Effector memory CD4-positive, alpha-beta T cell (primary cell): ENCODE measurements at places on chromosomes 3 and 15.

DNA sequence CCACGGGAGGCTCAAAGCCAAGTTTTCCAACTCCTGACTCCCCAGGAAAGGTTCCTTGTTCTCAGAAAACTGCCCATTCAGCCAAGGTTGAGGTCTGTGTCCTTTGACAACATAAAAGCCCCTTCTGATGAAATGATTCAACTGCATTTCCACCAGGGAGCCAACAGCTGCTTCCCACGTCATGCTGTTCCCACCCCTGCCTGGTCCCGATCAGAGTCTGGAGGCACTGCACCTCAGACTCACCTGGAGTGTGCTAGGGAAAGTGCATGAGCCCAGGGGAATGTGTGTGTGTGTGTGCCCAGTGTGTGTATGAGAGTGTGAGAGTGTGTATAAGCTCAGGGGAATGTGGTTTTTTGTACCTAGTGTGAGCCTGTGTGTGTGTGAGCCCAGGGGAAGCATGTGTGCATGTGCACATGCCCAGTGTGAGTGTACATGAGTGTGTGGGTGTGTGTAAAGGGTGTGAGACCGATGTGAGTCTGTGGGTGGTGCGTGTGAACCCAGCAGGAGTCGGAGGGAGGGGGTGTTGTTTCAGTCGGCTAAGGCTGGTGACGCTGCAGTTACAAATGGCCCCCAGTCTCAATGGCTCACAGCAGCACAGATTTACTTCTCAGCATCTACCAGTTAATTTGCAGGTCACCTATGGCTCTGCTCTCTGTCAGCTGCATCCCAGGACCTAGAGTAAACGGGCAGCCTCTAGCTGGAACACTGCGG lies 20.3 kb upstream of the SLC6A1 start:
- no peak for DNase-seq

DNA sequence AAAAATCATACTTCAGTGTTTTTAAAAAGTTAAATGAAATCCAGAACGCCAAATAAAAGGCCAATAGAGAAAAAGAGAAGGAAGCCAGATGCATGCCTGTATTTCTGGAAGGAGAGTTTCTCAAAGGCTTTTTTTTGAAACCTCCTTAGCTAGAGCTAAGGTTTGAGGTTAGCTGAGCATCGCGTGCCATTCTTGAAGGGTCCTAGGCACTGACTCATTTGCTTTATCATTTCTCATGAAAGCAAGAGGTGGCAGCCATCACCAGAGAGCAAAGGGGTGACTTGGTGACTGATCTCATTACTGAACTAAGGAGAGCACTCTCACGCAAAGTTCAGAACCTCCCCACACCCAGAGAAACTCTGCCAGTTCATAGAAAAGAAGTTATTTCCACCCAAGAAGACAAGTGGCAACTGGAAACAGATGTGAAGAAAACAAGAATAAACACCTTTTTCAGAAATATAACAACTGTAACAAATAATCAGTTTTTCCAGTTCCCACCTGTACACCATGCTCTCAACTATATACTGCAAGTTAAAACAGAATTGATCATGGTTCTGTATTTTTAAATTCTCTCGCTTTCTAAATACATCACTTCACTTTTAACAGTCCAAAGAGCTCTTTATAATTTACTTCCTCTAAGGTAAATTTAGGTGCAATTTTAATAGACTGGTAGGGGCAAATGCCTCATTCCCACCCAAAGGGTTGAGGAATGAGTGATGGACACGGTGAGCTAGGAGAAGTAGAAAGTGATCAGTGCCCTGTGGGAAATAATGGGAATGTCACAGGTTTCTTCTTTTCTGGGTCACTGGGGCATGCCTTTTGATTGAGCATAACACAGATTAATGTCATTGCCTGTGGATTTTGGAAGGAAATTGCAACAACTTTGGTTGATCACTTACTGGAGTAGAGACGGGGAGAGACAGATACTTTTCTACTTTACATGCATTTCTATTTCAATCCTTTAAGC lies 24.7 kb downstream of the GPR15 start:
- DNase-seq = peak; percentile 54

- no peak for DNase-seq
Observed at GRCh38 chr15:57321973-57322601, 54.2 kb upstream of the CGNL1 start.

DNA sequence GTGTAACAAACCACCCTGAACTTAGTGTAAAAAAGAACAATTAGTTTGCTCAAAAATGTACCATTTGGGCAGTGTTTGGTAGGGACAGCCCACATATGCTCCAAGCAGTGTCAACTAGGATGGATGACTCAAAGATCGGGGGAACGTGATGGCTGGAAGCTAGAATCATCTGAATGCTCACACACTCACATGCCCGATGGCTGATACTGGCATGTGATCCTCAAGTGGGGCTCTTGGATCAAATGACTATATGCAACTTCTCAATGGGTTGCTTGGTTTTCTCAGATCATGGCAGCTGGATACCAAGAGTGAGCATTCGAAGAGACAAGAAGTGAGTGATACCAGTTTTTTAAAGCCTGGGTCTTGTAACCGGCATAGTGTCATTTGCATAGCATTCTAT lies 335.9 kb upstream of the KCNMB2 start:
- DNase-seq = no peak

GRCh38 chr3:120816728-120817127 lies 74.2 kb downstream of the GTF2E1 start:
- no peak for DNase-seq

GRCh38 chr3:13491206-13491974 lies 11.3 kb downstream of the HDAC11 start:
- no peak for DNase-seq

- no peak for DNase-seq
Observed at GRCh38 chr3:105876780-105877327, 8.0 kb upstream of the CBLB start.

- DNase-seq = no peak
Observed at GRCh38 chr3:52046186-52046901, 10.0 kb downstream of the DUSP7 start.

DNA sequence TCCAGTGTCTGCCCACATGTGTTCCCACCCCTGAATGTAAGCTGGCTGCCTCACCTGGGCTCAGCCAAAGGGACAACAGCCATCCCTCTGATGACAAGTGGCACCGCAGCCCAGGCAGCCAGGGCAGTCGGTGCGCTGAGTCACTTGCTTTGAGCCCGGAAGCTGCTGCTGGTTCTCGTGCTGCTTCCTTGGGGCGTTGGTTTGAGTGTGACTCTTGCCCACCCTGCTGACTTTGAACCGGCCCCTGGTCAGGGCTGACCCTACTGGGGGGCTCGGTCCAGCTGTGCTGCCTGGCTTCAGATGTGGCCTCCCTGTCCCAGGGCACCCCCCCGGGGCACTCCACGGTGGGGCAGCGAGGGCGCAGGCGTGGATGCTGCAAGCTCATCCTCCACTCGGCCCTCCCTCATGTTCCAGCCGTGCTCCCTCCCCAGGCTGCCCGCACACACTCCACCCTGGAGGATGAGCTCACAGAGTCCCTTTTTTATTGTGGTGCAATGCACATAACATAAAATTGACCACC lies 62.1 kb downstream of the EFCAB12 start:
- no peak for DNase-seq

GRCh38 chr3:133675631-133676335 lies 14.0 kb upstream of the TOPBP1 start:
- DNase-seq = no peak

DNA sequence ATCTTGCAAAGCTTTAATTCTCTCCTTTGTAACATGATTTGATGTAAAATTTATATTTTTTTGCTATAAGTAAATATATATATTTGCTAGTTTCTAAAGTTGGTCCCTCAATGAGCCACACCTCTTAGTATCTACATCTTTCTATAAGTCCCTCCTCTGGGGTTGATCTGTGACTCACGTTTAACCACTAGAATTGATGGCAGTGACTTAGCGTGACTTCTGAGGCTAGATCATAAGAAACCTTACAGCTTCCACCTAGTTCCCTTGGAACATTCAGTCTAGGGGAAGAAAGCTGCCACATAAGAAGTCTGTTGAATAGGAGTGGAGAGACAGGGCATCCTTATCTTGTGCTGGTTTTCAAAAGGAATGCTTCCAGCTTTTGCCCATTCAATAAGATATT lies 56.6 kb upstream of the TNIK start:
- no peak for DNase-seq

- DNase-seq = no peak
Observed at GRCh38 chr3:8529181-8529637, 27.6 kb downstream of the LMCD1 start.

- no peak for DNase-seq
Observed at GRCh38 chr3:62159709-62160092, 213.6 kb downstream of the FEZF2 start.

- no peak for DNase-seq
Observed at GRCh38 chr15:89179966-89180875, 41.2 kb downstream of the RLBP1 start.

DNA sequence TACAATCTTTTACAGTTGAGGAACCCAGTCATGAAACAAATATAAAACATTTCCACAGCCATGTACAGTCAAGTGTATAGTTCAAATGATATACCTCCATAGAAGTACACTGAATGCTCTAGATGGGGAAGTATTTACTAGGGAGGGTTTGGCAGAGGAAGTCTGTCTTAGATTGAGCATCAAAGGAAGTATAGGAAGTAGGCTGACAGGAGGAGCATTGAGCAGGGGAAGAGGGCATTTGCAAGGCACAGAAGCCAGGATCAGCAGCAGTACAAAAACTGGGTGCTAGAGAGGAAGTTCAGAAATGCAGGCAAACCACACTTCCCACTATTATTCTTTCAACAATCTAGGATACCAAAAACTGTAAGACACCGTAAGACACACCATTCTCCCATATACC lies 122.6 kb downstream of the ANO10 start:
- no peak for DNase-seq

- no peak for DNase-seq
Observed at GRCh38 chr3:29140666-29141065, 140.2 kb upstream of the RBMS3 start.

GRCh38 chr15:77118882-77119321 lies 48.0 kb upstream of the TSPAN3 start:
- DNase-seq = no peak

DNA sequence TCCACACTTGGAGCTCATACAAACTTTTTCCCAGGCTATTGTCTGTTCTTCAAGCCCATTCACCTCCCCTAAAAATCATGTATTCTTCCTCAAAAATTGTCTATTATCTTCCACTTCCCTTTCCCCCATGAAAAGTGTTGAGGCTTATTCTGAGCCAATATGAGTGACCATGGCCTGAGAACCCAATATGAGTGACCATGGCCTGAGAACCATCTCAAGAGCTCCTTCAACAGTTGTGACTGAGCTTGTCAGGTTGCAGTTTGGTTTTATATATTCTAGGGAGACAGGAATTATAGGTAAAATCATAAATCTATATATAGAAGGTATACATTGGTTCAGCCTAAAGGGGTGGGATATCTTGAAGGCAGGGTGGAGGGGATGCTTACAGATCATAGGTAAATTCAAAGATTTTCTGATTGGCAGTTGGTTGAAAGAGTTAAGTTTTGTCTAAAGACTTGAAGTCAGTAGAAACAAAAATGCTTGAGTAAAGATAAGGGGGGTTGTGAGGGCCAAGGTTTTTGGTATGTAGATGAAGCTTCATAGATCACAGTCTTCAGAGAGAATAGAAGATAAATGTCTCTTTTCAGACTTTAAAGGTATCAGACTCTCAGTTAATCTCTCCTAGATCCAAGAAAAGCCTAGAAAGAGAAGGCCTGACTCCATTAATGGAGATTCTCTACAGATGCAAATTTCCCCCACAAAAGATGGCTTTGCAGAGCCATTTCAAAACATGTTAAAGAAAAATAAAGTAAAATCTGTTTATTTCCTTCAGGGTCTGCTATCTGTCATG lies 95.8 kb downstream of the TGFBR2 start:
- no peak for DNase-seq

DNA sequence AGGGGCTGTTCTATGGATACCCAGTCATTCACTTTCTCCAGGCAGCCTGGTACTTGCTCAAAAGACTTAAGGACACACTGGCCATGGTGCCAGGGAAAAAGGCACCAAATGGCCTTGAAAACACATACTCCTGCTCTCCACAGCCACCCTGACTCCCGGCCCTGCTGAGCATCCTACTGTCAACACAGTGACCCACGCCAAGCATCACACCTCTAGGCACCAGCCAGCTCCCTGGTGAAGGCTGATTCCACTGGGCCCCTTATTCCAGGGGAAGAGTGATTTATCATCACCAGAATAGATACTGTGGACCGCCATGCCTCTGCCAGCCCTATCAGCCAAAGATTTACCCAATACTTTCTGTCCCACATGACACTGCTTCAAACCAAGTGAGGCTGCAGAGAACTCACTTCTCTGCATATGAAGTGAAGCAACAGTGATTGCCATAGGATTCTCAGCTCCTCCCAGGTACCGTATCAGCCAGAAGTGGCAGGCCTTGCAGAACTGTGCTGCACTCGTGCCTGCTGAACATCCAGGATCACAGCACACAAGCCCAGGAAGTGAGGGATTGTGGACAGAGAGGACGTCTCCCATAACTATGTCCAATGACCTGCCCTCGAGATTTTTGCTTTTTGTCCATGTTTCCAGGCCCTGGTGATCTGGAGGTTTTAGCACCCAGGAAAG lies 63.7 kb downstream of the WHAMM start:
- DNase-seq = no peak

- no peak for DNase-seq
Observed at GRCh38 chr3:1960506-1960905, 138.2 kb upstream of the CNTN4 start.

- no peak for DNase-seq
Observed at GRCh38 chr15:51752888-51753287, 1.5 kb downstream of the TMOD2 start.

DNA sequence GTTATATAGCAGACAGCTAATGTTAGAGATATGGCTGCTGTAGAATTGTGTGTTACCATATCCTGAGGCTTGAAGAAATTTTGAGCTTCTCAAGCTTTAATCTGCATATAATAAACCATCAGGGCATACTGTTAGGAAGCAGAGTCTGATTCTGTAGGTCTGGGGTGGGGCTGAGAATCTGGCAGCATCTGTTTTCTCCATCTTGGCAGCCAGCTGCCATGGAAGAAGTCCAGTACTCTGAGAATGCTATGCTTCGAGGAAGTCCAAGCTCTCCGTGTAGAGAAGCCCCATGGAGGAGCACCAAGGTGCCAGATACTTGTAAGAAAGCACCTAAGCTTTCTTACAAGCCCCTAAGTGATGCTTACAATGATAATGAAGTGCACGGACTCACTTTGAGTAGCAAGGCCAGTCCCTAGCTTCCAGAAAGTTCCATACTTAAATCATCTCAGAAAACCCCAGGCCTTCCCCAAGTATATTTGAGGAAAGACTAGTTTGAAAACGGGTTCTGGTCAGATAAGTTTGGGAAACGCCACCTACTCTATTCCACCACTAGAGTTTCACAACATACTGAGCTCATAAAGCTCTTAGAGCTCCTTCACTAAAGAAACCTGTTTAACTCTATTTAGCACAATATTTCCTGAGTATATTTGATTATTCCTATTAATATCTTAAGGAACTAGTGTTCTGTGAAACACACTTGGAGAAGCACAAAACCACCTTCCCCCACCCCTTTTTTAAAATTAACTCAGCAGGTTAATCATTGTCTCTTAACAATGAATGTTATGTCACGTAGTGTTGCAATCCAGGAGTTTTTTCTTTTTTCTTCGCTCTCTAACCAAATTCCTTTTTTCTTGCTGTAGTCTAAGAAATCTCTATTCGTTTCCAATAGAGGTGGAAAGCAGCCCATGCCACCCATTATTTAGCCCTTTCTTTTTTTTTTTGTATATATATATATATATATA lies 59.9 kb upstream of the RASGRP1 start:
- no peak for DNase-seq

- no peak for DNase-seq
Observed at GRCh38 chr3:123750659-123751420, 133.3 kb downstream of the MYLK start.

GRCh38 chr3:98151241-98151640 lies 4.0 kb downstream of the OR5H14 start:
- no peak for DNase-seq

GRCh38 chr3:124685481-124685880 lies 44.8 kb upstream of the UMPS start:
- no peak for DNase-seq
